ENCODE measurements at places on chromosomes 6 and 20.
A peak's percentile ranks its signal among the peaks of the same experiment; 100 is the strongest.

- no peak for DNase-seq
Observed at GRCh38 chr6:165998072-165998471, 169.6 kb downstream of the TBXT start.

DNA sequence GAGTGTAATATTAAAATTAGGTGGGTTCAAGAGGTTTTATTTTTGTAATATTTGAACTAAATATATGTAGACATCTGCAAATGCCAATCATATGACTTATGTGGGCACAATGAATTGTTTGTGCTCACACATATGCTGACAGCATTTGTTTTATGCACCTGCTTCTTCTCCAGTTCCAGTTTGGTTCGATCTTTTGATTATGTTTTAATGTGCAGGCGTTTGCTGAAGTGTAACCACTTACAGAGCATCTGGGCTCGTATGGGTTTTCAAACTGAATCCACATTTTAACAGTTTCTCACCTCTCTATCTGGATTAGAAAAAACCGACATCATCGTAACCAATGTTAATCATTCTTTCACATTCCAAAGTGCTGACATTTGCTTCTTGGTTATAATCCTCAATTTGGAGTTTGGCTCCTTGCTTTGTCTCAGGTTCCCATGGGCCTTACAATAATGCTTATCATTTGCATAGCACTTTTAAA is 129.1 kb upstream of the SPACA1 start:
- no peak for DNase-seq

- DNase-seq, result peak; percentile 63
Observed at GRCh38 chr6:159788753-159789376, 537 bp downstream of the TCP1 start.

DNA sequence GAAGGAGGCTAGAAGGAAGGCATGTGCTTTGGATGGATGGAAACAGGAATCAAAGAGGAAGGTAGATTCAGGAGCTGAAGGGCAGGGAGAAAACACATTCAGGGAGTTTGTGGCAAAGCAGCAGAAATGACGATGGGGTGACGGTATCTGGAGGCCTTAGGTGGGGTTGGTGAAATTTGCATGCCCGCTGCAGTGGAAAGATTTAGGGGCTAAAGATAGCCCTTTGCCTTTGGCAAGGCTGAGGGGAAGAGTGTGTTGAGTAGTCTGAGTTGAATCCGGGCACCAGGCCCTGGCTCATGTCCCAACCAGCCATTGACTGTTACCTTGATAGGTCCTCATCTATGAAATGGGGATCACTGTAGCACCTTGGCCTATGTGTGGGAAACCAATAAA is 1.3 kb downstream of the GZF1 start:
- no peak for DNase-seq

GRCh38 chr6:78511009-78511408 is 356.3 kb upstream of the IRAK1BP1 start:
- no peak for DNase-seq

- no peak for DNase-seq
Observed at GRCh38 chr6:27811451-27811772, 100.8 kb downstream of the OR2B2 start.

DNA sequence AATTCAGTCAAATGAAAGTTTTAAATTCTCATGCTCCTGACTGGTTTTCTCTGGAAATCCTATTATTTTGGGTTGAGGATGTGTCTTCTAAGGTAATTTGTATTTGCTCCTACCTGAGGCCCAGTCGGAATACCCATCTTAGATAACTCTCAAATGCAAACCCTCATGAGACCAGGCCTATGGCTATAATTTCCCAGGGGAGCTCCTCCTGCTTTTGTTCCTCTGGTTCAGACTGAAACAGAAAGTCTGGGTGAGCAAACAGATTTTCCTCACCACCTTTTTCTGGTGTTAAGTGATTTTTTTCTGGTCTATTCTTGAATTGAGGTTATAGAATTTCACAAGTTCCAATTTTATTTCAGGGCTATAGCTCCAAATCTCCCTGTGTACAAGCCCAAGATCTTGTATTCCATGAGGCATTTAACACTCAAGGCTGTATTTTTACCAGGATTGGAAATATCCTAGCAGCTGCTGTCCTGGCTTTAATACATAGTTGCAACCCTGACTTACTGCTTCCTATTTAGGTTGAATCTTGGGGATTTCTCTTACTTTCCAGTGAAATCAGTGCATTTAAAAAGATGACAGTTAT is 169.1 kb upstream of the PTCHD4 start:
- no peak for DNase-seq

DNA sequence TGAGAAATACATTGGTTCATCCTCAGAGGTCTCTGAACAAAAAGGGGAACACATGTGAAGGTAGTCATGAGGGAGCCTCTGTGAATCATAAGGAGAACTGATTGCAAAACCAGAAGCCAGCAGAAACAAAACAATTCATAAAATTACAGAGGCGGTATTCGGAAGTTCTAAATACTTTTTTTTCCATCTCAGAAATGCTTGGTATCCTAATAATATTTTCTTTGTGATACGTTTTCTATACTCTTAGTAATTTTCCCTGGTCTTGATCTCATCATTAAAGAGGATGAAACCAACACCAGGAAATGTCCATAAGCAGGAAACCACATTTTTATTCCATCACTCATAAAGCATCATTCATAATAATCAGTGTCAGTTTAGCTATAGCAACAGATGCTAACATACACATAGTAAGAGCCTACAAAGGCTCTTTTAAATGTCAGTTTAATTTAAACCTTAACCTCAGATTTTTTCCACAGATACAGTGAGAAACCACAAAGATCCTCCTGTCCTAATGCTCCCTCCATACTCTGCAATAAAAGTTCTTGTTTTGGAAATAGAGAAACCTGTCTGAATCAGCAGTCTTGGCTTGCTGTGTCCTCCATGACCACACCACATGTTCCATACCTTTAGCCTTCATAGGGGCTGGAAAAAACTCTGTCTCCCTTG is 29.2 kb downstream of the SGK1 start:
- DNase-seq, result no peak

DNA sequence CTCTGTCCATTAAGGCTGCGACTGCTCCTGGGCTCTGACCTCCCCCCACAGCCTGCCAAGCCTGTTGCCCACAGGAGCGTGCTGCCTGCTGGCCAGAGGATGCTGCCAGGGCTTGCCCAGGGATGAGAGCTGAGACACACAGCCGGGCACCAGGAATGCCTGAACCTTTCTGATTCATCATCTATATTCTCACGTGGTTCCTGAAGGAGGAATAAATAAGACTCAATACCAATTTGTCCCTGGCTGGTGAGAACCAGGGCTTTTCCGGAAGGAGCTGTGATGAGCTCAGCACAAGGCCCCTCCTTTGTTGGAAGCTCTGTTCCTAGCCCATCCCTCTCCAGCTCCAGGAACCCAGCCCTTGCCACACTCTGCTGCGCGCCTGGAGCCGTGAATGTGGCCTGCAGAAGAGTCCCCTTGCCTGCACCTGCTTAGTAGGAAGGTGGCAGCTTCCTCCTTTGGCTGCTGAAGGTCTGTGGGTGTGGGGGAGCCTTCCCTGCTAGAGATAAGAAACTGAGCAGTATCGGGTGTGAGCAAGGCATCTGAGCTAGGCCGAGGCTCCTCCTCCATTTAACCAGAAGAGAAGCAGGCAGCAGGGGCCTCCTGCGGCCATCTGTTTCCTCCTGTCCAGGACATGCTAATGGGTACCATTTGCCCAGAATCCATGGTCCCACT is 37.9 kb downstream of the SYNDIG1 start:
- DNase-seq, result no peak

DNA sequence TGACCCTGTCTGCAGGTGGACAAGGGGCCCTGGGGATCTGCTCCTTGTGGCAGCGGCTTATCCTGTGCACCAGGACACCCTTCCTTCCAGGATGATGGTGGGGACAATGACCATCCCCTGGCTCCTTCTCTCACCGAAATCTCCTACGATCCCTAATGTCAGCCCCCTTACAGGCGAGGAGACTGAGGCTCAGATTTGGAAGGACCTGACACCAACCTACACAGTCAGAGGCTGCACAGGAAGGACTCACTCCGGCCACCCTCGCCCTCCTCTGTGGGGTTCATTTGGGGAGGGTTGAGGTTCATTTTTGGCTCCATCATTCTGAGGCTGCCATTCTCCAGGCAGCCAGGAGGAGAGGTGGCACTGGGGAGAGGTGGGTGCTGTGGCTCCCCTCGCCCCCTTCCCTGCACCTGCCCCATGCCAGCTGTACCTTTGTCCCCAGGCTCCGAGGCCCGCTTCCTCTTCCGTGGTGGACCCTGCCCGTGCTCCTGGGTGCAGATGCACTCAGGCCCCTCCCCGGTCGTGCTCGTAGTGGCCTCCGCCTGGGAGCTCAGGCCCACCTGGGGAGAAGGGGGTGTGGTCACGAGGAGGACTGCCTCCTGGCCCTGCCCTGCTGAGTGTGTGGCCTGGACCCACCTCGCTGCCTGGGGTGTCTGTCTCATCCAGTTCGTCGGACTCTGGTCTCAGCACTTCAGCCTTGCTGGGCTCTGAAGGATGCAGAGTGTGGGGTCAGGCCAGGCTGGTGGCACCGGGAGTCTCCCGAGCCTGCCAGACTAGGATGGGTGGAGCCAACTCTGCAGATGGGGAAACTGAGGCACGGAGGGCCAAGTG is 5.3 kb upstream of the CABLES2 start:
- no peak for DNase-seq

DNA sequence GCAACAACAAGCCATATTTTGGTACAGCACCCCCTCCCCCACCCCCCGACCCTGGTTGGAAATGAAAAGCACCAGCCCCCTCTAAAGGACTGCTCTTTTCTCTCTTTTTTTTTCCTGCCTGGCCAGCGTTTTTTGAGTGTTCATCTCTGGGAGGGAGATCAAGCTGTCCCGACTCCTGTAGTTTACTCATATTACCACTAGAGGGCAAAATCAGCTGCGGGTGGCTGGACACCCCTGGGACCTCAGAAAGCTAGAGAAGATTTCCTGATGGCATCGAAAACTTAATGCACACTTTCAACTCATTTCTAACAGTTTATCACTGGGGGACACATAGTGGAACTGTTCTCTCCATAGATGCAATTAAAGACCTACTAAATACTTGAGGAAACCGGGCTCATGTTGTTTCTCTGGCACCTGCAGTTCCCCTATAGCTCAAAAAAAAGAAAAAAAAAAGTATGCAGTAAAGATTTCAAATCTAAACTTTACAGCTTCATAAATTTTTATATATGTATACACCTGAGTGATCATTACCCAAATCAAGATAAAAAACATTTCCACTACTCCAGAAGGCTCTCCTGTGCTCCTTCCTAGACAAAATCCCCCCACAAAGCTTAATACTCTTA is 24.4 kb downstream of the CNBD2 start:
- no peak for DNase-seq

- DNase-seq, result no peak
Observed at GRCh38 chr6:49118478-49118877, 344.6 kb downstream of the MMUT start.

GRCh38 chr6:135976585-135976984 is 125.1 kb downstream of the PDE7B start:
- no peak for DNase-seq

GRCh38 chr6:106511288-106512047 is 117.8 kb downstream of the RTN4IP1 start:
- DNase-seq, result peak; percentile 61

DNA sequence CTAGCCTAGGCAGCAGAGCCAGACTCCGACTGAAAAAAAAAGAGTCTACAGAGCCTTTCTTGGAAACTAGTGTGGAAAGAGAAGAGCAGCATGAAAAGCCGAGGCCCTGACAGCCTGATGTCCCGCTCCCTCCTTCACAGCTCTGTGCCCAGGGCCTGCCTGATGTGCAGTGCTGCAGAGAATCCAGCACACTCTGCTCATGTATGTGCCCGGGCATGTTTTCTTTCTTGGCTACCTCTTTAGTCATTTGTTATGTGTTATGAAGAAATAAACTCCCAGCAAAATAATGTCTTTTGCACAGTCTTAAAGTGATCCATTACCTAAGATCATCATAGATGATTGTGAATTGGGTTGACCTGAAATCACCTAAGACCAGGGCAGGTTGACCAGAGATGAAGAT is 78.1 kb upstream of the EZR start:
- no peak for DNase-seq

DNA sequence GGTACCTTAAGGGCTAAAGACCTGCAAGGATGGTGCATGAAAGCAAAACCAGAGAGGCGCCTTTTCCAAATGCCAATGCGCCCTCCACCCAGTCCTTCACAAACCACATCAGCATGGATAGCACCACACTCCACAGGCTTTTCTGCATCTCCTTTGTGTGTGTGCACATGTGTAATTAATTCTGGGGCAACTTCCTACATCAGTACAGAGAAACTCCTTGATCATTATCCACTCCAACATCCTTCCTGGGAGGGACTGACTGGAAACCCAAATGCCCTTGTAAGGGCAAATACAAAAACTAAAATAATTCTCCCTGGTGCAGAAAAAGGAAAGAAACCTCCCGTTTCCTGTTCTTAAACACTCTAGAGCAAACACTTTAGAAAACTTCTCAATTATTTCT is 10.8 kb downstream of the SLC52A3 start:
- no peak for DNase-seq

DNA sequence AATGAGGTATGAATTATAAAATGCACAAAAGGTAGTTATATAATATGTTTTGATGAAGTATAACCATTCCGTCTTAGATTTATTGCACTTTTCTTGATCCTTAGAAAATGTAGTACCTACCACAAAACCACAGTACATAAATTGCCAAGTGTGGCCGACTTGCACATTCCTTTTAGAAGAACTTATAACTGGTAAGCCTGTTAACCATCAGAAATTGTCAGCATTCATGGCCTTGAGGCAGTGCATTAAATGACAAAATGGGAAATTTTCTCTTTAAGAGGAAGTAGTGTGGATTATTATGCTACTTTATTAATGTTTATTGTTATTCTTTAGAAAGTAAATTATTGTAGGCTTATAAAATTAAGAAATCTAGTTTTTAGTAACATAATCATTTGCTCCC is 29.6 kb downstream of the TAB2 start:
- DNase-seq, result no peak

DNA sequence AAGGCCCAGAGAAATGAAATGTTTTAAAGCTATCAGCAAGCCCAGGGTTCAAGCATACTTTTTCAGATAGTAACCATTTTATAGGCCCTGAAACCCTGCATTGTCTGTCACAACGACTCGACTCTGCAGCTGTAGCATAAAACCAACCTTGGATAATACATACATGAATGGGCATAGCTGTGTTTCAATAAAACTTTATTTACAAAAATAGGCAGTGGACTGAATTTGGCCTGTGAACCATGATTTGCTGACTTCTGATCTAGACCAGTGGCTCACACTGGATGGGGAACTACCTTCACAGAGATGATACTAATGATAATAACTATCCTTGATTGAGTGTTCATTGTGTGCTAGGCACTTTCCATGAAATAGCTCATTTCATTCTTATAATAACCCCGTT is 97.3 kb upstream of the ZNFX1 start:
- no peak for DNase-seq
